ENCODE measurements at places on chromosomes 6 and 20. TPM values are rescaled to one million over a fixed set of nuclear protein-coding genes. Genes with fewer than 3 reads are reported as not detected.
A peak's percentile ranks its signal among the peaks of the same experiment; 100 is the strongest.

The ASIP gene
- total RNA-seq, result not detected

The DPPA5 gene
- total RNA-seq, result not detected

The RNF144B gene
- under 0.01 TPM for total RNA-seq

DNA sequence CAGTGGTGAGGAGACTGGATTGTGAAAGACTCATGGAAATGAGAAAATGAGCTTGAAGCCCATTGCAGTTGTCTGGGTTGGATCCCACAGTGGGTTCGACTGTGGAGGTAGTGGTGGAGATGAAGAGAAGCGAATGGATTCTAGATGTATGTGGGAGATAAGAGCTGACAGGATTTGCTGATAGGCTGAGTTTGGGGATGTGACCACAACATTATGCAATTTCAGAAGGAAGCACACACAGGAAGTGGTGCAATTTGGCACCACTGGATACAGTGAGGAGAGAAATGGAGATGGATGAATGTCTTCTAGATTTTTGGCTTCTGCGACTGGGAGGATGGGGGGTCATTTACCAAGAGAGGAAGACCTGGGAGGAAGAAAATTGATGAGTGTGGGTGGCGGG is 64.4 kb upstream of the MAFB start:
- no peak for DNase-seq

GRCh38 chr6:20978151-20978614 is 443.9 kb downstream of the CDKAL1 start:
- DNase-seq, result no peak

The PREP gene
- total RNA-seq, result 74.3 TPM

The RGS17 gene
- total RNA-seq, result not detected

DNA sequence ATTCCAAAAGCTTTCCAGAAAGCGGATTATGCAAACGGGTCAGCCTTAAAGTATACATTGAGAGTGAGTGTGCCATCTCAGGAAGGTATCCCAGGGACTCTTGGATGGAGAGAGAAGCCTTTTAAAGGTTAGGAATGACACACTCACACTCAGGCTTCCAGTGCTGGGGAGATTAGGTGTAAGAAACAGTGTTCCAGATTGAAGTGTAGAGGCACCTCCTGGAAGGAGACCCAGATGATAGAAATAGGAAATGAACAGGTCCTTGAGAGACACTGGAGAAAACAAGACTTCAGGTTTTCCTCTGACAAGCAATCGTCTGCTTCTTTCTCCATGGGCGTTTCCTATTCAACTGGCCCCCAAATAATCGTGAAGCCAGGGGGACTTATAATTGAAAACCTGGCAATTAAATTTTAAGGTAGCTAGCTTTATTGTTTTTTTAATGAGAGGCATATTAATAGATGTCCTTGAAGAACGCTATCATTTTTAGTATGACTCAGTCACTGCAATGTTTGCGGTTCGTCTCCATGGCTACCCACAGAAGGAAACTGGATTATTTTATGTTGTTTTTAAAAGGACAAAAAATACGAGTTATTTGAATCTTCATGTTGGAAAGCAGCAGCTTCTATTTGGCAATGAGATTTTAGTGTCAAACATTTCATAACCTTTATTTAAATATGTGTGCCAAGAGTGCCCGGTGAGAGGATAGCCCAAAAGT is 85.3 kb downstream of the TRMT6 start:
- DNase-seq, result no peak

- DNase-seq, result no peak
Measured at GRCh38 chr6:169957351-169957963, 206.0 kb downstream of the ERMARD start.

DNA sequence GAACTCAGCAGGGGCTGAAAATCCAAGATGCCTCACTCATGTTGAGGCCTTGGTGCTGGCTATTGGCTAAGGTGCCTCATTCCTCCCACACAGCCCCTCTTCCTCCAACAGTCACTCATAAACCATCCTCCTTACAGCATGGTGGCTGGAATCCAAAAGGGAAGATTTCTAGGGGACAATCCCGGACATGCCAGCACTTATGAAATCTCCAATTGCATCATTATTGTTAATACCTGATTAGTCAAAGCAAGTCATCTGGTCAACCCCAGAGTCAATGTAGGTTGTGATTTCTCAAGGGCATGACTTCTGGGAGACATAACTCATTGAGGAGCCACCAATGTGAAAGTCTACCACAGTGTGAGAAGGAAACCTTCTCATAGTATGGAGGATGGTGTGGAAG is 506.6 kb upstream of the NOX3 start:
- no peak for DNase-seq

DNA sequence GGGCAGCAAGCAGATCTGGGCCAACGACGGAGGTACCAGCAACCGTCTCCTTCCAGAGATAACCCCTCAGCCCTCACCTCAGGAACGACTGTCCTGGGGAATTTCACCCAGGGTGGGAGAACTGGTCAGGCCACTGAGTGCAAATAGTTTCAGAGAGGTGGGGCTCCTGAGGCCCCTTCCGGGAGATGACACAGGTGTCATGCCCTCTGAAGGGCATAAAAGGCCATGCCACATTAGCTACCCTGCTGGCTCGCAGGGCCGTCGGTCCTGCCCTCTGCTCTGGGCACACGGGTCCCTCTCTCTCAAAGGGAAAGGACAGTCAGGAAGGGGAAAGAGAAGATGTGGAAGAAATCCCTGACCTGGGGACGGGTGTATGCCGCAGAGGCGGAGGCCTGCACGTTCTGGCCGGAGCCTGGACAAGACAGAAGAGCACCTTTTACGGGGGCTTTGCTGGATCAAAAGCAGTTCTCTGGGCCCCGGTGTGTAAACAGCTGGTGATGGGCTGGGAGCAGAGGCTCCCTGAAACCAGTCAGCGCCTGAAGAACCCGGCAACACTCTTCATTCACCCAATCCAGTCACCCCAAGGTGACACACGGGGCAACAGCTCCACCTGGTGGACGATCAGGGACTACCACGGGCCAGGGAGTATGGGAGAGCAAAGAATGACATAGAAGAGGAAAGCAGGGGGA is 6.4 kb upstream of the TAF8 start:
- DNase-seq, result peak; percentile 88

GRCh38 chr6:138537106-138537505 is 37.8 kb upstream of the NHSL1 start:
- DNase-seq, result no peak

GRCh38 chr20:62301773-62302340 is 940 bp upstream of the ADRM1 start:
- peak; percentile 91 for DNase-seq

The SLC2A10 gene
- total RNA-seq, result 2.4 TPM
